ENCODE measurements at places on chromosomes 6 and 20. TPM values are rescaled to one million over a fixed set of nuclear protein-coding genes. Genes with fewer than 3 reads are reported as not detected.

Gene FOXQ1
- total RNA-seq = 1.1 TPM

GRCh38 chr20:252801-253200 is 4.7 kb upstream of the DEFB132 start:
- H3K4me1 ChIP-seq = no peaks in the 10 kb centered on the region
- H3K4me3 ChIP-seq = no peak overlapping the region
- DNase-seq = no peak
- H3K27ac ChIP-seq = no peak overlapping the region
- no peaks in the 10 kb centered on the region for H3K36me3 ChIP-seq
- no peaks in the 10 kb centered on the region for H3K27me3 ChIP-seq

DNA sequence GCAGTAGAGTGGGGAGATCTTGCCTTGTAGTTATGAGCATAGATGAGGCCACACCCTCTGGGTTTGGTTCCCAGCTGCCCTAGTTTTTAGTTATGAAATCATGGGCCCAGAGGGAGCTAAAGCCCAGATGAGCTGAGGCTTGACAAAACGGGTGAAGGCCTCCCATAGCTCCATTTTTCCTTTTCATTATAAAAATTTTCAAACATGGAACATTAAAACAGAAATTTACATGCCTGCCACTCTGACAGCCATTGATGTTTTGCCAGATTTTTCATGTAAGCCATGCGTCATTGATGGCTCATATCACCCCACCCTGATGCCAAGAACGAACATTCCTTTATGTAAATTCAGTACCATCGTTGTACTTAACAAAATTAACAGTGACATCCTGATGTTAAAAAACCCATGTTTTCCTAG is 67.9 kb downstream of the IGF2R start:
- no peaks in the 10 kb centered on the region for H3K4me1 ChIP-seq
- no peak for DNase-seq
- H3K4me3 ChIP-seq = no peak overlapping the region
- no peaks in the 10 kb centered on the region for H3K27me3 ChIP-seq
- H3K27ac ChIP-seq = no peak overlapping the region

DNA sequence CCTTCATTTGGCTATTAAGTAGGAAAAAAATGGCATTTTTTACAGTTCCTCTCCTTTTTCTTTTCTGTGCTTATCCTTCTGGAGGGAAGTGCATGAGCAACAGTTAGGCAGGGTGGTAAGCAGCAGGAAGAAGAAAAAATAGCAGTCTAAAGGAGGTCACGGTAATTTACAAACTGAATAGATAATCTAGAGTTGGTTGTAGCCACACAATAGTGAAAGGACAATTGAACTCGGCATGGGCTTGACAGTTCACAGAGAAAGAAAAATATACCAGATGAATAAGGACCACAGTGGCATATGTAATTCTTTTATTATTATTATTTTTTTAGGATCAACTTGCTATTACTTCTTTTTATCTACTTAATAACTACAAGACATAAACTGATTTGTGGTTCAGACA is 358.6 kb downstream of the BTBD9 start:
- H3K4me1 ChIP-seq = no peaks in the 10 kb centered on the region
- H3K27ac ChIP-seq = no peak overlapping the region
- H3K27me3 ChIP-seq = no peaks in the 10 kb centered on the region
- H3K4me3 ChIP-seq = no peak overlapping the region

GRCh38 chr20:57596358-57596757 is 23.9 kb downstream of the ZBP1 start:
- H3K36me3 ChIP-seq = no peaks in the 10 kb centered on the region
- H3K4me3 ChIP-seq = no peak overlapping the region
- H3K27ac ChIP-seq = no peak overlapping the region
- no peak for DNase-seq
- H3K27me3 ChIP-seq = peaks cover 4% of the 10 kb centered on the region
- H3K4me1 ChIP-seq = peaks cover 18% of the 10 kb centered on the region

DNA sequence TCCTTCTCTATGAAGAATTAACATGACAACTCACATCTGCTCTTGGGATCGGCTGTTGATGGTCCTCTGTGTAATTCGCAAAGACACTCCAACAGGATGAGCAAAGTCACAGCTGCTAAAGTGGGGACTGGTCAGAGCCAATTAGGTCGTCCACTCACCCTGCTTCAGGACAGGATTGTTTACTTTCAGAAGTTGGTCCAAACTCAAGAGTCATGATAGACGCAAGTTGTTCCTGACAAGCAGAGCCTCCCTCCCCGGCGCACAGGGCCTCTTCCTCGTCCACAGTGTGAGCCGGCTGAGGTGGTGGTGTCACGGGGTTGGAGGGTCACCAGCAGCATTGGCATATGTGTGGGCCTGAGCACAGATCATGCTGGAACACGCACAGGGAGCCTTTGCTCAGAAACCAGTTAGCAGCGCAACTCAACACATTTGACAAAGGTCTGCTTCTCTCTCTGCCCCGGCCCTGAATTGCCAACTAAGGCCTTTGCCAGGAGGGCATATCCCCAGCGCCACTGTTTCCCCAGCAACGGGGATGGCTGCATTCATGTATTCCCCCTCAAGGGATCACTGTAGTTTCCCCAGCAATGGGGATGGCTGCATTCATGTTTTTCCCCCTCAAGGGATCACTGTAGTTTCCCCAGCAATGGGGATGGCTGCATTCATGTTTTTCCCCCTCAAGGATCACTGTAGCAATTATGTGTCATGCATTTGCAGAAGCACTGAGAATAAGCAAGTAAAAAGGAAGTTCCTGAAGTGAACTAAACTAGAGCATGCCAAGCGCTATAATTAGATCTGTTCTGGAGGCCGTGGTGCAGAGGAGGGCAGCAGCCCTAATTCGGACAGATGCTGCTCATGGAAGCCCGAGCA is 111.7 kb downstream of the THBS2 start:
- peaks cover 28% of the 10 kb centered on the region for H3K4me1 ChIP-seq
- peak overlapping the region; percentile 62 for H3K27ac ChIP-seq
- no peaks in the 10 kb centered on the region for H3K27me3 ChIP-seq
- DNase-seq = peak; percentile 72
- H3K4me3 ChIP-seq = no peak overlapping the region
- H3K36me3 ChIP-seq = no peaks in the 10 kb centered on the region

DNA sequence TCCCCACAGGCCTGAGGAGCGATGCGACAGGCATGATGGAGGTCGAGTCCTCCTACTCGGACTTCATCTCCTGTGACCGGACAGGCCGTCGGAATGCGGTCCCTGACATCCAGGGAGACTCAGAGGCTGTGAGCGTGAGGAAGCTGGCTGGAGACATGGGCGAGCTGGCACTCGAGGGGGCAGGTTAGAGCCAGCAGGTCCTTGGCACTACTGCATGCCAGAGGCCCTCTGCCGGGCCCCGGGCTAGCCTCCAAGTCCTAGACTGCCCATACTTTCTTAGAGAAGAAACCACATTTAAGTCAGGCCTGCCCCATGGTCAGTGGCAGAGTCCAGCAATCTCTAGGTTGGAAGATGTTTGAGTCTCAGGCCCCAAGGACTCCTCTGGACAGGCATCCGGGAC is 32.1 kb downstream of the PKIG start:
- H3K36me3 ChIP-seq = peaks cover 48% of the 10 kb centered on the region
- DNase-seq = no peak
- H3K4me1 ChIP-seq = peaks cover 36% of the 10 kb centered on the region
- no peaks in the 10 kb centered on the region for H3K27me3 ChIP-seq
- H3K27ac ChIP-seq = no peak overlapping the region

DNA sequence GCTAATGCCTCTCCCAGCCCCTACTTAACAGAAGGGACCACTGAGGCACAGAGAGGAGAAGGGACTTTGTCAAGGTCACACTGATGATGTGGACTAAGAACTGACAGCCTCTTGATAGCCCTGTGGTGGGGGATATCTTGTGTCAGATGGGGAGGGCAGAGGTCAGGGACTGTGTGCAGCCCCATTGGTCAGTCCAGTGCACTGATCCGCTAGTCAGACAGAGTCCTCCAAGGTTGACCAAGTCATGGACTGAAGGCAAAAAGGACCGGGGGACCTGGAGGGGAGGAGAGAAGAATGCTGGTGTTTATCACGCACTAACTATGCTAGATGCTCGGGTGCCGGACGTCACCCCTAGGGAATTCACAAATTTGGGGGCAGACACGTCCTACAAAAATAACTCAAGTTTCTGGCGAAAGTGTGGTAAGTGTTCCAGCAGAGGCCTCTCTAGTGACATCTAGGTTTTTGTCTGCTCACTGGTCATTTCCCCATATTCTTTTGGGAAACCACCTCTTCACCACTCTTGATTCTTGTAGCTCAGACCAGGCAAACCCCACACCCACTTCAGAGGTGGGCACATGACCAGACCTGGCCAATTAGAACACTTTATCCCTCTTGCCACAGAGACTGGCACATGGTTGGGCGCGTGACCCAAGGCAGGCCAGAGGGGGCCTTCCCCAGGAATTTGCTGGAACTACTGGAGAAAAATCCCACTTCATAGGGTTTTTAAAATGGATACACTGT is 21.0 kb downstream of the TCF15 start:
- no peaks in the 10 kb centered on the region for H3K36me3 ChIP-seq
- H3K27ac ChIP-seq = no peak overlapping the region
- no peak overlapping the region for H3K4me3 ChIP-seq
- H3K27me3 ChIP-seq = no peaks in the 10 kb centered on the region

DNA sequence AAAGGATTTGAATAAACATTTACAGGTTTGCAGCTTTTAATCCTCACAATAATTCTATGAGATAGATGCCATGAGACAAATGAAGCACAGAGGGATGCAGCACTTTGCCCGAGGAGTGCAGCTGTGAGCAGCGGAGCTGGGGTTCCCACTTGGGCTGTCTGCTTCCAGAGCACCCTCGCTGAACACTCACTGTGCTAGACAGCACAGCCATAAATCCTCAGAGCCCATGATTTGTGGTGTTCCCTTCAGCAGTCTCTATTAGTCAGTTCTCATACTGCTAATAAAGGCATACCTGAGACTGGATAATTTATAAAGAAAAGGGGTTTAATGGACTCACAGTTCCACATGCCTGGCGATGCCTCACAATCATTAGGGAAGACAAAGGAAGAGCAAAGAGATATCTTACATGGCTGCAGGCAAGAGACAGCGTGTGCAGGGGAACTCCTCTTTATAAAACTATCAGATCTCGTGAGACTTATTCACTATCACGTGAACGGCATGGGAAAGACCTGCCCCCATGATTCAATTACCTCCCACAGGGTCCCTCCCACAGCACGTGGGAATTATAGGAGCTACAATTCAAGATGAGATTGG is 25.3 kb upstream of the CTAGE9 start:
- H3K4me1 ChIP-seq = no peaks in the 10 kb centered on the region
- no peak overlapping the region for H3K4me3 ChIP-seq
- DNase-seq = no peak
- no peaks in the 10 kb centered on the region for H3K27me3 ChIP-seq

DNA sequence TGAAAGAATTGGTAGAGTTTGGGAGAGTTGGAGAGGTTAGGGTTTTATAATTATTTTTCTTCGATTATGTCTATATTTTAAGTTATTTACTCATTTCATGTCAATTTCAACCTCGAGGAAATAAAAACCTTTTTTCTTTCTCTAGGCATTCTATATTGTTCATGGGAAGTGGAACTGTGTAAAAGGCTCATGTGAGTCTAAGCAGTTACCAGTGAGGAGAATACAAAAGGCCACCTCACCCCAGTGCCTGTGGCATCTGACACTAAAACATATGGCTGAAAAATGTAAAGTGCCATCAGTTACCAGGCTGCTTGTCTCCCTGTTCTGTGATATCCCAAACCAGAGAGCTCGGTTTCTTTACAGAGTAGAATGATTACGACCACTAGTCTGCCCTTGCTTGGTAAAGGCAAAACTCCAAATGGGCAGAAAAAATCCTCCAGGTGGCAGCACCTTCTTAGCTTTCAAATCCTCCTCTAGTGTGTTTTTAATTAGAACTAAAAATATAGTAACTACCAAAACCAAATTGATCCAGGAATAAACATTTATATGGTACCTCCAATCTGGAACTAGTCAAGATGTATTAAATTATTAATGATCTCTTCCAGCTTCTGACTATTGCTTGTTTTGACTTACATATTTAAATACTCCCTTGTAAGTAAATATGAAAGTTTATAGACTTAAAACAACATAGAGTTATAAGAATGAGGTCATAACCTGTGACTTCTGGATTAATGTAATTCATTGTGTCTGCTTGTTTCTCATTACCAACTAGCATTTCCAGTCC is 122.6 kb upstream of the MCHR2 start:
- peak; percentile 63 for DNase-seq
- peaks cover 12% of the 10 kb centered on the region for H3K27me3 ChIP-seq
- no peaks in the 10 kb centered on the region for H3K4me1 ChIP-seq
- H3K27ac ChIP-seq = no peak overlapping the region
- no peaks in the 10 kb centered on the region for H3K36me3 ChIP-seq

DNA sequence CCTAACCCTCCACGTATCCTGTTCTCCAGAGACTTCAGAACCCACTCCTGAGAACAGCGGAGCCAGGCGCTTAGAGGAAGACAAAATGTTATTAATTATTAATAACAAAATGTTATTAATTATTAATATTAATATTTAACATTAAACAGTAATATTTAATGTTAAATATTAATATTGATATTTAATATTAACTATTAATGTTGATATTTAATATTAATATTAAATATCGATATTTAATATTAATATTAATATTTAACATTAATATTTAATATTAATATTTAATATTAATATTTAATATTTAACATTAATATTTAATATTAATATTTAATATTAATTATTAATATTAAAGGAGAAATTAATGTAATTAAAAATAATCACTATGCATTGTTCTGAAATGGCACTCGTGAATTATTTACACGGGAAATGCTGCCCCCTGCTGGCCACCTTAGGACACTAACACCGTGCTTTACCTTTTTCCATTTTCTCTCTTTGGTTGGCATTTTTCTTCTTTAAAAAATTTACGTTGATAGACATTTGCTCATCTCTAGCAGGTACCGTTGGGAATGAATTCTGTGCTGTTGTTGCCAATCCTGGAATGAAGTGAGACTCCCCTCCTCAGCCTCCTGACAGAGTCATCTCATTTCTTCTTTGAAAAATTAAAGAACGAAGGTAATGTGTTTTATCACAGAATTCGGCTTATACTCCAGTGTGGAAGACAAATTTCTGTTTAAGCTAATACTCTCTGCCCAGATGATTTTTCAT is 7.5 kb upstream of the GGTLC1 start:
- DNase-seq = peak; percentile 90
- no peaks in the 10 kb centered on the region for H3K27me3 ChIP-seq

Gene GGT7
- total RNA-seq = 10.8 TPM

GRCh38 chr6:108587258-108588059 is 26.7 kb downstream of the FOXO3 start:
- peaks cover 25% of the 10 kb centered on the region for H3K4me1 ChIP-seq
- no peak for DNase-seq
- no peaks in the 10 kb centered on the region for H3K36me3 ChIP-seq
- no peak overlapping the region for H3K4me3 ChIP-seq
- no peaks in the 10 kb centered on the region for H3K27me3 ChIP-seq

- H3K27ac ChIP-seq = no peak overlapping the region
- H3K4me3 ChIP-seq = no peak overlapping the region
- H3K36me3 ChIP-seq = no peaks in the 10 kb centered on the region
- H3K27me3 ChIP-seq = no peaks in the 10 kb centered on the region
- H3K4me1 ChIP-seq = peaks cover 5% of the 10 kb centered on the region
These were observed 230.7 kb upstream of the MARCKS start for GRCh38 chr6:113626475-113626874.
